ENCODE measurements at places on chromosomes 2 and 18.

DNA sequence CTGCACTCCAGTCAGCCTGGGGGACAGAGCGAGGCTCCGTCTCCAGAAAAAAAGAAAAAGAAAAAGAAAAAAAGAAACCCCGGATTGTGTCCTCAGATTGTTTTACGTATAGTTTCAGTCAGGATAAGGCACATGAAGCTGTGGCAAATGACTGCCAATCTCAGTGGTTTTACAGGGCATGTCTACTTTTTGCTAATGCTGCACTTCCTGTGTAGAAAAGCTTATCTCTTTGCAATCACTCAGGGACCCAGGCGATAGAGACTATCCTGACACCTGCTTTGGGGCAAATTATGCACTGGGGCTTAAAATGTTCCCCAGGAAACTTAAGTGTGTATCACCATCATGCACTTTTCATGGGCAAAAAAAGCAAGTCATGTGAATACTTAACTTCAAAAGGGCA is 103.7 kb upstream of the MEIS1 start:
- no peak for DNase-seq

GRCh38 chr2:179569831-179570233 is 291.6 kb downstream of the ZNF385B start:
- DNase-seq = no peak

- no peak for DNase-seq
Observed at GRCh38 chr2:233764761-233765160, 4.7 kb downstream of the UGT1A1 start.

GRCh38 chr2:131045286-131046027 is 47.8 kb downstream of the FAM168B start:
- DNase-seq = no peak

GRCh38 chr2:120469426-120469825 is 123.5 kb downstream of the INHBB start:
- no peak for DNase-seq

GRCh38 chr2:39837856-39838453 is 58.9 kb upstream of the THUMPD2 start:
- DNase-seq = no peak

GRCh38 chr2:196537311-196537710 is 102.2 kb upstream of the CCDC150 start:
- no peak for DNase-seq

DNA sequence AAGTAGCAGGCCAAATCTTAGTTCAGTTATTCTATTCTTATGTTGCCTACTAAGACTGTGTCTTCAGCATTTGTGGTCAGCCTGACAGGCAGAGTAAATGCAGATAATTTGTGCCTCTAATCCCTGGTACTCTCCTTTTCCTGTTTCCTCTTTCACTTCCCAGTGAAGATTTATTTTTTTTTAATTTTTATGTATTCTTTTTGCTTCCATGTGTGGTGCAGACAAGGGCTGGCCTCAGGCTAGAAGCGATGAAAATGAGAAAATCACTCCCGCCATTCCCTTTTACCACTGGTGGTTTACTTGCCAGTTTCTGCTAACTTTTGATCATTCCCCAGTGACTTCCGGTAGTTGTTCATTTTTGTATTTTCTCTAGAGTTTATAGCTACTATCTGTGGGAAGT is 30.9 kb downstream of the DSEL start:
- DNase-seq = no peak

GRCh38 chr2:74602586-74603281 is 45.4 kb downstream of the M1AP start:
- DNase-seq = peak; percentile 41

DNA sequence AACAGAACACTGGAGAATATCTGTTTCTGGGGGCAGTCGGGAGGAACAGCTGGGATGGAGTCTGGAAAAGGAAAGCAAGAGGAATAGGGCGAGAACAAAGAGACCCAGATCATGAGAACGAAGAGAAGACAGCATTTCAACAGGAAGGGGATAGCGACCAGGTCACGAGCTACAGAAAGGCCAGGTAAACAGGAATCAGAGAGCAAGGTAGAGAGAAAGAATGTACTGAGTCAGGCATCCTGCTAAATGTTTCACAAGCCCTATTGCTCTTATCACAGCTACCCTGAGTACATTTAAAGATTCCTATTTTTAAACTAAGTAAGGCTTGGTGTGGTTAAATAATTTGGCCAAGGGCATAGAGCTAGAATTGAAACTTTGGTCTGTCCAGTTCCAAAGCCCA is 254.9 kb upstream of the RAB12 start:
- DNase-seq = no peak

- peak; percentile 21 for DNase-seq
Observed at GRCh38 chr2:48034295-48034694, 128.0 kb upstream of the FBXO11 start.

- DNase-seq = no peak
Observed at GRCh38 chr2:106839849-106840595, 45.9 kb downstream of the ST6GAL2 start.

DNA sequence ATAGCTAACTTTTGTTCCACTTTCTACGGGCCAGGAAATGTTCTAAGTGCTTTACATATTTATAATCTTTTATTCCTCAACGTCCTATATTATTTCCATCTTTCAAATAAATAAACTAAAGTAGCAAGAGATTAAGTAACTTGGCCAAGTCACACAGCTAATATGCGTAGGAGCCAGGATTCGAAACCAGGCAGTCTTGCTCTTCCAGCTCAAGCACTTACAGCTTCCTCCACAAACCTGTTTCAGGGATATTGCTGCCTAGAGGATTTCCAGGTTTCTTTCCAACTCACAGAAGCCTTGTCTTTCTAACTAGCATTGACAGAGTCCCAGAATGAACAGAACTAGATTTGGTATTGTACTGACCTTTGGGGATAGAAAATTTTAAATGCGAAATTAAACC is 102.5 kb downstream of the FIGN start:
- DNase-seq = no peak

DNA sequence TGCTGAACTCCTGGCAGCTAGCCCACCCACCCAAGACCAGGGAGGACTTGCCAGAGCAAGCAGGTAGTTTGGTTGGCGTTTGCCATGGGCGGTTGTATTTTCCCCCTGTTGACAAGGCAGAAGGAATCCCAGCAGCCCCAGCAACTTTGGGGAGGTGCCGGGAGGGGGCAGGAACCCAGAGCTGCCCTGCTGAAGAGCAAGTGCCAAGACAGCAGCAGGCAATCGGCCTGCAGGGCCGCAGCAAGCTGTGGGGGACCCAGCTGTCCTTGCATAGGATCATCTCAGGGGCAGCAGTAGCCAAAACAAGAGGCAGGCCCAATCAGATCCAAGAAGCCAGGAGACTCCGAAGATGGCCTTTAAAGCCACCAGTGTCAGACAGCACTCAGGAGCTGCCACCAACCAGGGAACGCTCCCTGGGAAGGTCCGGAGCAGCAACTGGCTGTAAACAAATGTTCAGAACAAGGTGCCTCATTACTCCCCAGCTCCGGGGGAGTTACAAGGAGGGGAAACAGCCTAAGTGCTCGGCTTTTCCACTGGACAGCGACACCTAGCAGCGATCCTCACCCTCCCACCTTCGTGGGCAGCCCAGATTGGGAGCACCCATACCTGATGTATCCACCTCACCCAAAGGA is 2.1 kb downstream of the ST8SIA5 start:
- no peak for DNase-seq

DNA sequence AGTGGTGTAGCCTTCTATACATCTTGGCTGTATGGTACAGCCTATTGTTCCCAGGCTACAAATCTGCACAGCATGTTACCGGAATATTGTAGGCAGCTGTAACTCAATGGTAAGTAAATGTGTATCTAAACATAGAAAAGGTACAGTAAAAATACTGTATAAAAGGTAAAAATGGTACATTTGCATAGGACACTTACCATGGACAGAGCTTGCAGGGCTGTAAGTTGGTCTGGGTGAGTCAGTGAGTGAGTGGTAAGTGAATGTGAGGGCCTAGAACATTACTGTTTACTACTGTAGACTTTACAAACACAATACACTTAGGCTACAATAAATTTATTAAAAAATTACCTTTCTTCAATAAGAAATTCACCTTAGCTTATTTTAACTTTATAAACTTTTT is 3.7 kb upstream of the MRPS9 start:
- no peak for DNase-seq

DNA sequence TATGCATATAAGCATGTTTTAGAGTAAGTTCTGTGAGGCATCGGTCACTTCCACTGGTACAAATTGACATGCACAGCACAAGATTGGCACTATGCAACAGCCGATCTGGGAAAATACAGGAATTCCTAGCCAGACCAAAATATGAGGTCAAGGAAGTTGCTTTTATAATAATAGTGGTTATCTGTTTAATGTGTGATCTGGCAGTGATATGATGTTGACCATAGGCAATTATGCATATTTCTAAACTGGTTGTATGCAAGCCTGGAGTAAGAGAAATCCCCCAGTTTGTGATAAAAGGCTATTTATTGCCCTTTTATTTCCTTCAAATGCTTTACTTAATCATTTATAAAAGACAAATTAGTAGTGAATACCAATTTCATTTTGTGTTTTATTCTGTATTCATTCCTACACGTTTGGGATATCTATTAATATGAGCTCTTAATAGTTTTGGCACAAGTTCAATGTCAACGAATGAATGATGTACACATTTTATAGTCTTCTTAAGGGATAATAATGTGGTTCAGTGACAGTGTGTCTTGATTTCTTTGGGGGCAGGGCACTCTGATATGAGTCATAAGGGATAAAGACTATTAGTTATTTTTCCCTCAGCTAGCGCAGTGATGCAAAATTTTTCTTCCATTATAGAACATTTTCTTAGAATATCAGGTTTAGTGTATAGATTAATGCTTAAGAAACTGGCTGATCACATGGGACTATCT is 34.7 kb upstream of the ZEB2 start:
- no peak for DNase-seq

- peak; percentile 61 for DNase-seq
Observed at GRCh38 chr2:98468621-98469236, 24.1 kb downstream of the INPP4A start.

- DNase-seq = no peak
Observed at GRCh38 chr2:98463081-98463481, 18.4 kb downstream of the INPP4A start.

DNA sequence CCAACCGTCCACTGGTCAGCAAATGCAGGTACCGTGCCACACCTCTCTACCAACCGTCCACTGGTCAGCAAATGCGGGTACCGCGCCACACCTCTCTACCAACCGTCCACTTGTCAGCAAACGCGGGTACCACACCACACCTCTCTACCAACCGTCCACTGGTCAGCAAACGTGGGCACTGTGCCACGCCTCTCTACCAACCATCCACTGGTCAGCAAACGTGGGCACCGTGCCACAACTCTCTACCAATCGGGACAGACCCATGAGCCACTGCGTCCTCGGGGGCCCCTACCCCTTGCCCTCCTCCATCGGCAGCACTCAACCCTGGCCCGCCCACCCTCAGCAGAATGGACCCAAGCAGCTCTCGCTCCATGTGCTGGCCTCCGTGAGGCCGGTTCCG is 226.4 kb upstream of the SALL3 start:
- no peak for DNase-seq

DNA sequence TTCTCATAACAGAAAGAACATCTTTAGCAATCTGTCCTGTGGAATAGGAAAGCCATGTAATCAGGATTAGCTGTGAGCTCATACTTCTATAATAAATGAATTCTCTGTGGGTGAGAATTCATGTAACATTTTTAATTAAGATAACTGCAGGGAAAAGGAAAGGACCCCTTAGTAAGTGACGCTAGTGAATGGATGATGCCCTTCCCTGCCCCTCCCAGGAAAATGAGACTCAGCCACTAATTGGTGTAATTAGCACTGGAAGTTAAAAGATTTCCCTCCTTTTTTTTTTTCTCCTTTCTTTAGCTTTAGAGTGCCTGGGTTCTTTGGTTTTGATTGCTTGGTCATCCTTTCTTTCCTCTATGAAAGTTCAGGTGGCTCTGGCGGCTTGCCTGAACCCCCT is 90.3 kb downstream of the VWA3B start:
- no peak for DNase-seq

DNA sequence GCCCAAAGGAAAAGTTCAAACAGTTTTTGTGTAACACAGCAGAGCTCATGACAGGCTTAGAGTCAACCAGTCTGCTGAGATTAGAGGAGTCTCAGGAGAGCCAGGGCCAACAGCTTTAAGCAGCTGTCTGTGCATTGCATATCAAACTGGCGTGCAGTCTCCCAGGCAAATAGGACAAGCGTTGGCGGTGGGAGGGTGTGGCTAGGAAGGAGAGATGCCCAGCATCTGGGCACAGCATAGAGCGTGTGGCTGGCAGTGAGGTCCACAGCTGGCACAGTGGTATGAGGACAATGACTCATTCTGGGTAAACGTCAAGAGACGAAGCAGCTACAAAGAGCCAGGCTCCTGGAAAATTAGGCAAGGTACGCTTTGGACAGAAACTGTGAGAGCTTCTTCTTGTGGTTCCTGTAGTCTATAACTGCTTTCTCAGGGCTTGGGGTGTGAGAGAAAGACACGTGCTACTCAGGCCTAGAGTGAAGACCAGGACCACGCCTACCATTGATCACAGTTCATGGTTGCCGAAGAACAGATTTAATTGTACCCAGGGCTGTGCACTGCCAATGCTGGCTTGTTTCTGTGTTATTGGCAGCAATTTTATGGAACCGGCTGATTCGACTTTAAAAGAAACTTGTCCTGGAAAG is 14.8 kb downstream of the ZAP70 start:
- DNase-seq = no peak

DNA sequence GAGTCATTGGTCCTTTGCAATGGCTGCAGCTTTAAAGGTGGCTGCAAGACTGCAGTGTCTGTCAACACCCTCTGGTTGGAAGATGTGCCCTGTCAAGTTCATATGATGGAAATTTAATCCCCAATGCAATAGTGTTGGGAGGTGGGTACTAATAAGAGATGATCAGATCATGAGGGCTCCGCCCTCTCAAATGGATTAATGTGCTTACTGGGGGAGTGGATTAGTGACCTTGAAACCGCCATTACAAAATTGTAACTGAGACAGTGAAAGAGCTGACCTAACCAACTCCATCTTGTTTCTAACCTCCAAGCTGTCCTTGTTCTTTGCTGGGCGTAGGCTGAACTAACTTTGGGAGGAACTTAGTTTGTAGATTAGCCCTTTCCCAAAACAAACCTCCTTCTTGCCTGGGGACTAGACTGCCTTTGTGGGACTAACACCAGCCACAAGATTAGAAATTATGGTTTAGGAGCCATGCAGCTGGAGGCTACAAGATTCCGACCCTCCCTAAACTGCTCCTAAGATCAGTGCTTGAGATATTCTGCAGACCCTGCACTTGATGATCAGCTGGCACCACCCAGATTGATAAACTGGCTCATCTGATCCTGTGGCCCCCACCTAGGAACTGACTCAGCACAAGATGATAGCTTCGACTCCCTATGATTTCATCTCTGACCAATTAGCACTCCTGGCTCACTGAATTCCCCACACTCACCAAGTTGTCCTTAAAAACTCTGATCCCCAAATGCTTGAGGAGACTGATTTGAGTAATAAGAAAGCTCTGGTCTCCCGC is 13.7 kb downstream of the MYCN start:
- DNase-seq = no peak

DNA sequence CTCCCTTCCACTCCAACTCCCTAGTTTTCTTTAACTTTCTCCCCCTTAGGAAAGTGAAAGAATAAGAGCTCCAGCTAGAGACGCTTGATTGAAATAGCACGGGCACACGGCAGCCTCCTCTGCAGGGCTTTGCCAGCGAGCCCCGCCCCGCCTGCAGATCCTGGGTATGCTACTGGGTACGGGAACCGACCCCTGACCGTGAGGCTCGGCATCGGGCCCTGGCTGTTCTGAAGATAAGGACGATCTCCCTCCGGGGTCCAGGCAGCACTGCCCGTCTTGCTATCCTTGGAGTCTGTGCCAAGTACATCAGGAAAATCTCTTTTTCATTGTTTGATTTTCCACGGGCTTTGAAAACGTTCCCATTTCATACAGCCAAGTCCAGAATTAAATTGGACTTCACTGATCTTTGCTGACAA is 284.5 kb downstream of the MTX2 start:
- DNase-seq = peak; percentile 19

Data from suppressor macrophage treated with lipopolysaccharide for 4 hours (primary cell).